ENCODE measurements at places on chromosomes 7 and 10.

GRCh38 chr10:62900829-62901571, 84.8 kb upstream of the EGR2 start:
- no peak for DNase-seq

DNA sequence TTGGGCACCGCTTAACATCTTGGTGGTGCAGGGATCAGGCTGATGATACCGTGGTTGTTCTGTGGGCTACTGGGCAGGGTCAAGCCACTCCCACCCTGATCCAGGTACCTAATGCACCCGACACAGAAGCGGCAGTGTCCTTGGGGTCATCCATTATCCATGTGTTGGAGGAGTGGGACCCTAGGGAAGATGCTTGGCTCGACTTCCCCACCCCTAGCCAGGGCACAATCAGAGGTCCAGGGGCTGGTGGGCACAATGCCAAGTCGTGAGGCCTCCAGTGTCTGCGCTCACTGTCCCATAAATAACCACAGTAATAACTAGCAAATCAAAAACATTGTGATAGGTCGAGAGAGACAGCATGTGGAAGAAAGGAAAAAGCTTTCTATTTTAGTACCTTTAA, 37.7 kb downstream of the HTRA1 start:
- no peak for DNase-seq

DNA sequence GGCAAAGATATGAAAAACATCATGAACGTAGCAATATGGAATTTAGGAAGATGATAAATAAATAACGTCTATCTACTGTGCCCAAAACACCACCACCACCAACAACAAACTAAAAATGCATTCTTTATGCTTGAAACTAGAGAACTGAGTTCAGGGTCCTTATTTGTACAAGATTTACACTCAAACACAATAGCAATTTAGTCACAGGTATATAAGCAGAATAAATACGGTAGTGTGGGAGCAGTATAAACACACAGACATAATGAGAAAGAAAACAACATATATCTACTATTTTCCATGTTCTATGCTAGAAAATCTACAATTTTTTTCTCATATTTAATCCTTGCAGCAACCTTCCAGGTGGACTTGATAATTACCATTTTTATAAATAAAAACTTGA, 64.3 kb downstream of the ARL4A start:
- DNase-seq: no peak

GRCh38 chr7:99128076-99128950, 15.6 kb downstream of the SMURF1 start:
- DNase-seq: no peak

DNA sequence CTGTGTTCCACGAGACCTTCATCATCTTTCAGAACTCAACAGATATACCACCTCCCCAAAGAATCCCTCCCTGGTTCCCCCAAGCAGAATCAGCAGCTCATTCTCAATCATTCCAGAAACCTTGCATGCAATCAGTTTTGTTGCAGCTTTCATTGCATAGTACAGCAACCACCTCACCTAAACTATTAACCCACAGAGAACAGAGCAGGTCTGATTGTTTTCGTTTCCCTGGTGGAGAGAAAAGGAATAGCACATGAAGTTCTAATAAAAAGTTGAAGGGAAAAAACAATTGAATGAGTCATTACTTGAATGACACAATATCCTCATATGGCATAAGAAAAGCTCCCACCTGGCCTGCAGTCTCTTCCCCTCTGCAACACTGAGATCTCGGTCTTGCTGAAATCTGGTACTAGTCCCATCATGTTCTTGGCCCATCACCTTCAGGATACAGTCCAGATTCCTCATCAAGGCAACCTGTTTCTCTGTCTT, 147.1 kb upstream of the GDF10 start:
- DNase-seq: no peak

DNA sequence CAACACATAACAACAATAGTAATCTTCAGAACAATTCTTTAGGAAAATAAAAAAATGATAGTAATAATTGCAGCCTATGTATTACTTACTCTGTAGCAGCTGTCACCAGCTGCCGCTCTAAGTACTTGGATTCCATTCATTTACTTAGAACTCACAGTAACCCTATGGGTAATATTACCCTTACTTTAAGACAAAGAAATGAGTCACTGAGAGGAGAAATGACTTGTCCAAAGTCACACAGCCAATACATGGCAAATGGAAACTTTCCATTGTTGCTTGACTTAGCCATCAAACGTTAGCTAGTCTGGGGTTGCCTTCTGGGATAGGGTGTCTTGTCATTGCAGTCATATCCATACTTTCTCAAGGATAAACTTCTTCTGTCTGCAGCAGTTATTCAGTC, 3.6 kb downstream of the CCNY start:
- no peak for DNase-seq

DNA sequence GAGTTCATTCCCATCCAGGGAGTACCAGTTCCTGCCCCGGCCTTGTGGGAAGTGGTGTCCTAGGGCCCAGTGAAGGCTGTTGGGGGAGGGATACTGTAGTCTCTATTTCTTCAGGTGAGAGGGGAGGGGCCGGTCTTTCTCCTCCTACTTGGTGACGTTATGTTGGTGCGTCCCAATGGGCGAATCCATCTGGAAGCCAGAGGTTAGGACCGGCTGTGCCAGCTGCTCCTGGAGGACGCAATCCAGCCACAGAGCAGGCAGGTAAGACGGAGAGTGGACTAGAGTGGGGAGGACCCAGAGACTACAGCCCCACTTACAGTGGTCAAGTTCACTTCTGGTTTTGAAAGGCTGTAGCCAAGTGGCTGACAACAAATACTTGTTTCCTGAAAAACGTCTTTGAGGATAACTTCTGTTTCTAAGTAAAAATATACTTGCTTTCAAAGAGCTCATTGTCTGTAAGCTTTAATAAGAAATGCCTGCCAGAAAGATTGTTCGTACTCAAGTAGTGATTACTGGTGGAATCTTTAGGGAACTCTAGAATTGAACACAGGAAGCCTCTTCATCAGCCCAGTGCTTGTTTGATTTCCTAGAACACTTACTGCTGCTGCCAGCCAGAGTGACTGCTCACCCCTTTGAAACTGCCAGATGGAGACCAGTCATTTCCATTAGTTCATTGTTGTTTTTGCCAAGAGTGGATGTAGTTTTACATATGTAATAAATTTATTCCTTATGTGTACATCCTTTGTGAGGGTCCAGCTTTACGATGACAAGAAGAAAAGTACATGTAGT, 25.4 kb downstream of the RBM33 start:
- DNase-seq: no peak

GRCh38 chr7:152541892-152542291, 106.1 kb upstream of the KMT2C start:
- no peak for DNase-seq

DNA sequence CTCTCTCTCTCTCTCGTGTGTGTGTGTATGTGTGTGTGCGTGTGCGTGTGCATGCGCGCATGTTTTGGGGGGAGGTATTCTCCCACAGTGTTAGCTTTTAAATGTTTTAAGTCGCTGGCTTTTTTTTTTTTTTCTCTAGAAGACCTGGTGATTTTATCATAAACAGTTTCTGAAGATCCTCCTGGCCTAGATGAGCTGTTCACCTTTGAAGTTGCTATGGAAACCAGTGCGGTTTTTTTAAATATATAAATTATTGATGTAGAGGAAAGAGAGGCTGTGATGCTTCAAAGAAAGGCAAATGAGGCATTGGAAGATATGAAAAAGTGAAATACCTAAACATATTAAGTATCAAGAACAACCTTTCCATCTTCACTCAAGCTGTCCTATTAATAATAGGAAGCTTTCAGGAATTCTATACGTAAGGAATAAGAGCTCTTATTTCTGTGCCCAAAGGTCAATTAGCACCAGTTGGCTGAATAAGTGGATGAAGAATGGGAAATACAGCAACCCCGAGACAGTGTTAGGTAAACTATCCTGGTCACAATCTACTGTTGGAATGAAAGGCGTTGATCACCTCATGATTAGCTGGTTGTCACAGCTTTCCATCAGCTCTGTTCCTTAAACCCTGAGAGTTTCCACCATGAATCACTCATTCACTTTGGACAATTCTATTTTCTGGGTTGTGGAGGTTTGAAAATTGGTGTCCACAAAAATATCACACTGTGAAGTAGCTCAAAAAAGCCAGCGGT, 66.5 kb upstream of the SLC35G1 start:
- no peak for DNase-seq

DNA sequence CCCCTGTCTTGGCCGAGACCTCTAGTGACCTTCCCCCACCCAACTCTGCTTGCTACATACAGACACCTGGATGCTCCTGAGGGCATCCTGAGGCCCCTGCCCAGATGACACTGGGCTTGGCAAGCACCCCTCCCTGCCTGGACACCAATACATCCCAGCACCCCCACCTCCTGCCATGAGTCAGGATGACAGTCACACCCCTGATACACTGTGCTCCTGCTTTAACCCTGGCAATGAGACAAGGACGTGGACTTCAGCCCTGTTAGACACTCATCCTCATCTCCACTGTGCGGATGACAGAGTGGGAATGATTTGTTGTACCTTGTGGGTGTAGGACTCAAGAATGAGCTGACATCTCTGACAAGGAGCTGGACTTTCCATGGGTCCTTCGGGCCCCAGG, 186.3 kb upstream of the ADCY1 start:
- no peak for DNase-seq
